ENCODE measurements at places on chromosomes 1 and 21.

DNA sequence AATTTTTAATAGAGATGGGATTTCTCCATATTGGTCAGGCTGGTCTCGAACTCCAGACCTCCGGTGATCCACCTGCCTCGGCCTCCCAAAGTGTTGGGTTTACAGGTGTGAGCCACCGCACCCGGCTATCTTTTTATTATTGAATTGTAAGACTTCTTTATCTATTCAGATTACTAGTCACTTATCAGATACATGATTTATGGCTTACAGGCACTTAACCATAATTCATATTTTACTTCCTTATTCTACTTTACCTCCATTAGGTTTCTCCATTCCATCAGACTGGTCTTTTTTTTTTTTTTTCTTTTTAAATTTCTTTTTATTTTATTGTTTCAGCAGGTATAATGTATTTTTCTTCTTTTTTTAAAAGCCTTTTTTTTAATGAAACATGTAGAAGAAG is 4.4 kb downstream of the TMEM183A start:
- DNase-seq, result no peak

DNA sequence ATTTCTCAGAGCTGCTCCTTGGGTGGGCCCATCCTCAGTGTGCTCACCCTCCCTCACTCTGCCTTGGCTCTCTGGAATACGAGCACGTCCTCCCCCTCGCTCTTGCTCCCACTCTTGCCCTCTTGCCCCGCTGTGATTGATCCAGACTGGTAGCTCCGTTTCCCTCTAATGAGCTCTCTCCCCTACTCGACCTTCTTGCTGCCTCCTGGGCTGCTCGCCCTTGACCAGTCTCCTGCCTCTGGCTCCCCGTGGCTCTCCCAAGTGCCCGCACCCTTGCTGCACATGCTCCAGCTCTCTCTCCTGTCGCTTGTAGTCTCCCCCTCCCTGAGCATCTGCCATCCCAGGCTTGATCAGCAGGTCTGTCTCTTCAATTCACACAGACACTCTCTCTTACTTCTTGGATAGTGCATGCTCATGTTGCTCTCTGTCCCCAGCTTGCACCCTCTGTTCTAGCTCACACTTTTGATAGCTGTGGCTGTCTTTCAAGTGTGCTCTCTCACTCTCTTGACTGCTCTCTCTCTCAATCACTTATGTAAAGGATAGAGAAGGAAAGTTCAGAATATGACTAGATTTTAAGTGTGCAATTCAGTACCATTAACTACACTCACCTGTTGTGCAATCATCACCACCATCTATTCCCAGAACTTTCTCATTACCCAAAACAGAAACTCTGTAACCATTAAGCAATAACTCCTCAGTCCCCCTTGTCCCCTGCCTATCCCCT is 51.1 kb downstream of the PHC2 start:
- DNase-seq, result no peak

DNA sequence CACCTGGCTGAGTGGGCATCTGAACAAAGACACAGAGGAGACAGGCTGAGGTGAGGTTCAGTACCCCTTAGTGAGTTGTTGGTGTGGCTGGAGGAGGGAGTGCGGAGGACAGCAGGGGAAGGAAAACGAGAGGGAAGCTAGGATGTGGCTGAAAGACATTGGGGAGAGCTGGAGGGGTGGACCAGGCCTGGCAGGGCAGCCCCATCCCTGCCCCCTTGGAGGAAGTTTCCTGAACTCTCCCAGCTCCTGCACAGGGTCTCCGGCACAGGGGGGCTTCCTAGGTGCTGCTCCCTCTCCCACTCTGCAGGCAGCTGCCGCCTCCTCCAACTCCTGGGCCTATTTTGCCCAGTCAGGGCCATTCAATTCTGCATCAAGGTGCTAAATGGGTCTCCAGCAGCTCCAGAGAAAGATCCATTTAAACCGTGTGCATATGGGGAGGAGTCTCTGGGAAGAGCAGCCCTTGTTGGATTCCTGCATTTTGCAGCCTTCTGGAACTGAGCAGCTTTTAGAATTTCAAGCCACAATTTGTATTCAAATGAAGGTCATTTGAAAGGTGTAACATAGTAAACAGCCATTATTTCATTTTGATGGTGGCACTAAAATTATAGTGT is 193.9 kb downstream of the CAMTA1 start:
- DNase-seq, result no peak

DNA sequence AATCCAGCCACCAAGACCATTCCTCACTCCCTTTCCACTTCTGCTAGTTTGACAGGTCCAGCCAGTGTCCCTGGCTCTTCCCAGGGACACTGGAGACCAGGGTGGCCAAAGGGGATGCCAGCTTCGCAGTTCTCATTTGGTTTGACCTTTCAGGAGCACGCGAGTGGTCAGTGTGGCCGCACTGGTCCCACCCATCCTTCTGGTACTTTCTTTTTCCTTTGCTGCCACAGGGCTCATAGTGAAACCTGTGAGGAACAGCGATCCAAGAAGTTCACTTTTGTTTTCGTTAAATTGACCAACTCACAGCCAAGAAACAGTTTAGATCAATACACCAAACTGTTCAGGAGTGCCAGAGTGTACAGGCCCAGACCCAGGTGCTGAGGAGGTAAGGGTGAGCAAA is 14.4 kb upstream of the EVA1B start:
- DNase-seq, result no peak

DNA sequence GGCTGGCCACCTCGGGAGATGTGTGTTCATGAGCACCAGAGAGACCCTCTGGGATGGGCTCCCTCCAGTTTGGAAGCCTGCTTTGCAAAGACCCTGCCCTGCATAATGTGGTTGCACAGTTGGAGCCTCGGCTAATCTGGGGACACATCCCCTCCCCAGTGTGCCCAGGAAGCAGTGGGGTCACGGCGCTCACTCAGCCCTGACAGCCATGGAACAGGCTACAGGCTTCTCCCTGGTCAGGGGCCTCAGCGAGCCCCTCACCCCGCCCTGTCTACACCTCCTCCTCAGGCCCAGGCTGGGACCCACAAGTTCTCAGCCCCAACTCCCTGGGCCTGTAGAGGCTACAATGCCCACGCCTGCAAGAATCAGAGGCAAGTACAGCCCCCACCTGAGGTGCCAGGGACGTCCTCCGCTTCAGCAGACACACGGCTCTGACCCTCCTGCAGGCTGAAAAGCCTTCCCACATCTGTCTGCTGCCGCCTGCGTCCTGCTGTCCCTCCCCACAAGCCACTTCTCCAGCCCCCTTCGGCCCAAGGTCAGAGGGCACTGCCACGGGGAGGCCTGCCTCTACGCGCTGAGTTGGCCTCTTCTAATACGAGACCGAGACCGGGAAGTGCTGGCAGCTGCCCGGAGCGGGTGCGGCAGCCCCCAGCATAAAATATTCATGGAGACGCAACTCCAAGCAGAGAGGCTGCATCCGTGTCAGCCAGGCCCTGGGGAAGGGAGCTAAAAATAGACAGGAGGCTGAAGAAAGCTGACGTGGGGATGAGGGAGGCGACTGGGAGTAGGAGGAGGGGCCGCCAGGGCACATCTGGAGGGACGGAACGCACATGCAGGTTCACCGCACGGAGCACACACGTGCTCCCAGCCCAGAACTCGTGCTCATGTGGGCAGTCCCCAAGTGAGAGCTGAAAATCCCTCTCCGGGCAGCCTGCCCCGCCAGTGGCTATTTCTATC is 15.2 kb upstream of the GPR153 start:
- no peak for DNase-seq

DNA sequence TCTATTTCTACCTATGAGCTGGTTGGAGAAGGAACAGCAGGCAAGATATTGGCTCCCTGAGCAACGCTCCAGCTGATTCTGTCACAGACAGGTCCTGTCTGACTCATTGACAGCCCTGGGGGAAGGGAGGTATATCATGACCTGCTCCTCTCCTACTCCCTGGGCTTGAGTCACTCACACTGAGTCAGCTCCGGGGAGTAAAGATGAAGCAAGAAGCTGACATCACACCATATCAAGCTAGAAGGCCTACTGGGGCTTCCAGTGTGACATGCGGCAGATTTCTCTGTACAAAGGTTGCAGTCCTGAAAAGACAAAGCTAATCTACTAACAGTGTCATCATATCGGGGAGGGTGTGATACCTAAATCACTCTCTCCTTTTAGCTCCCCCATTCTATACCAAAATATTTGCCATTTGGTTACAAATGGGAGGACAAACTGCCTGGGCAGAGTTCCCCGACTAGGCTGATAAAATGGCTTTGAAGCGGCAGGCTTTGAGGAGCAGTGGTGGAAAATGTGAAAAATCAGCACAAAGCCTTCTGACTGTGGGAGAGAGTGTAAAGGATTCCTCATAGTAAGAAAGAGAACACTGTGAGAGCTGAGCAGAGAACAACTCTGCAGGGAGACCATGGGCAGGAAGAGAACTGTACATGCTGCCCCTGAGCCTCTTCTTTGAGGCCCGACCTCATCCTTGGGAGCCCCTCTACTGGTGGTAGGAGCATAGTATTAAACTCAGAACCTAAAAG is 15.5 kb downstream of the PI4KB start:
- DNase-seq, result peak; percentile 89

- no peak for DNase-seq
Observed at GRCh38 chr1:178160736-178161475, 67.0 kb downstream of the RASAL2 start.

DNA sequence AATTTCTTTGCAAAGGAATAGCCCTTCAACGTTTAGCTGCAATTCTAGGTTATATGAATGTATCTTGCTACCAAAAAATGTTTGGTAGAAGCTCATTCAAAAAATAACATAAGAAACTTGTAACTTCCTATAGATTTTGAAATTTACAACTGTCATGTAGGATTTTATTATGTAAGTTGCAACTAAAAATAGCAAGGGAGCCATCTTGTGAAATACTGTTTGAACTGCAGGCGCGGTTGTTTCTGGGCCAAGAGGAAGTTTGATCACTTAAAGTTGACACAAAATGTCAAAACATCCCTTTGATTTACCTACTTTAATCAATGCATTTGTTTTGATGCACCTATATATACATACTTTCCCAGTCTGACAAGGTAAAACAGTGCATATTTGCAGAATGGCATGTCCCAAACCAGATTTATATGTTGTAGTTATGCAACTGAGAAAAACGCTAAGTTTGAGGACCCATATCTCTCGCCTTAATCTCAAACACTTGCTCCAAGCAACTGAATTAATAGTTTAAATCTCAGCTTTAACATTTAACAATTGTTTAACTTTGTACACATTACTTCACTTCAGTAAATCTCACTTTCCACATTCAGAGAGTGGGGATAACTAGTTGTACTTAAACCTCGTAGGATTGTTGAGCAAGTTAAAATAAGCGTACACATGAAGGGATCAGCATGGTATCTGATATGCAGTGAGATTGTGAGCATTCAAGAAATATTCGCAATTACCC is 63.9 kb downstream of the KCNK2 start:
- no peak for DNase-seq

- no peak for DNase-seq
Observed at GRCh38 chr1:207073906-207074820, 14.5 kb upstream of the C4BPB start.

DNA sequence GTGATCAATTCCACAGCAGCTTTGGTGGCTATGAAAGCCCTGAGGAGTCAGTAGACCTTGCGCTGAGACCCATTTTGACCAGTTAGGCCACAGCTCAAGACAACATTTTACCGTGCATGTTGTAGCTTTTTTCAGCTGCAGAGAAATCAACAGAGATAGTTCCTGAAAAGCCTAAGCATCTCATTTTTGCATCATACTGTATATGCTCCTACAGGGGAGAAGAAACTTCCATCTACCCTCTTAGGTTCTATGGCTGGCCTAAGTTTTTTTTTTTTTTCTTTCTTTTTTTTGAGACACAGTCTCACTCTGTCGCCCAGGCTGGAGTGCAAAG is 24.8 kb upstream of the EYA3 start:
- no peak for DNase-seq

GRCh38 chr1:76786222-76786621 is 81.1 kb upstream of the ST6GALNAC5 start:
- no peak for DNase-seq

- DNase-seq, result no peak
Observed at GRCh38 chr1:34578306-34578705, 176.5 kb upstream of the GJB5 start.

DNA sequence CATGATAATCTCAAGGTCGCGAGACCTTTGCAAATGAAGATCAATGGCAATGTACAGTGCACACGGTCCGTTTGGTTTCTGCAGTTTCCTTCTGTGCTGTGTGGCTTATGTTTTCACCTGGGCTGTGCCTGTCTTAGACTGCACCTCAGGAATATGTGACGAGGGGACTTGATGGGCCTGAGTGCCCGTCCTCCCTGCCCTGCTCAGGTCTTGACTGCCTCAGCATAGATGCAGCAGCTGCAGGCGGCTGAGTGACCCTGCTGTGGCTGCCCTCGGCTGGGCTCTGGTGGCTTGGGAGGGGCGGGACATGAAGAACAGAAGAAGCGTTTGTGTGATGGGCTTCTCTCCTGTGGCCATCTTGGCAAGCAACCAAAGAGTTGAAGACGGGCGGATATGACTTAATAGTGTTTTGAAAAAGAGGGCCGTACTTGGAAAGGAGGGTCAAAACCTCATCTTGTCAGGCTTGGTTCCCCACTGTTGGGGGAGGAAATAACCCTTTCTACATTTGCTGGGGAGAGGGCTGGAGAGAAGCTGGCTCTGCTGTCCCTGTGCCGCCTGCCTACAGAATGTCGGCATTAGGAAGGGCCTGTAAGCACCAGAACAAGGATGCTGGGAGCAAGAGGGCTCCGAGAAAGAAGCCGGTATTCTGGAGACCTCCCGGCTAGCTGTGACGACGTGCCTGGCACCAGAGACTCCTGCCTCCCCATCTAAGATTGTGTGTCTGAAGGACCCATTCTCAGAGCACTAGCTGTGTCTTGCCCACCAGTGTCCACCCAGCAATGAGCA is 7.1 kb downstream of the MYBPHL start:
- no peak for DNase-seq

GRCh38 chr1:57748719-57749118 is 324.9 kb upstream of the DAB1 start:
- no peak for DNase-seq

DNA sequence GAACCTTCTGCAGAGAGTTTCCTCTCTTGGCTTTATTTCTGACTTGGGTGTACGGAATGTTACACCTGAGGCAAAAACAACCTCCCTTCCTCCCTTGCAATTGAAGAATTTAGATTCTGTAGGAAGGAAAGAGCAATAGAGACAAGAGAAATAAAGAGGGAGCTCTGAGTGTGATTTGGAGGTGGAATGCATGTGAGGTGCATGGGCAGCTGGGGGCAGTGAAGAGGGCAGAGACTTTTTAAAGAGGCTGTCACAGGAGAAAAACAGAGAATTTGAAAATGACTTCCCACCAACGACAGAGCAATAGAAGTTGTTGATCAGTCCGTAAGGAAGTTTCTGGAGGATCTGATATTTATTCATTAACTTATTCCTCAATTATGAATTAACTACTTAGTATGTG is 172.0 kb upstream of the B3GALT2 start:
- DNase-seq, result no peak

- no peak for DNase-seq
Observed at GRCh38 chr21:31552826-31553225, 106.7 kb upstream of the SOD1 start.

GRCh38 chr1:189607477-189608096 is 870.1 kb downstream of the BRINP3 start:
- DNase-seq, result no peak

DNA sequence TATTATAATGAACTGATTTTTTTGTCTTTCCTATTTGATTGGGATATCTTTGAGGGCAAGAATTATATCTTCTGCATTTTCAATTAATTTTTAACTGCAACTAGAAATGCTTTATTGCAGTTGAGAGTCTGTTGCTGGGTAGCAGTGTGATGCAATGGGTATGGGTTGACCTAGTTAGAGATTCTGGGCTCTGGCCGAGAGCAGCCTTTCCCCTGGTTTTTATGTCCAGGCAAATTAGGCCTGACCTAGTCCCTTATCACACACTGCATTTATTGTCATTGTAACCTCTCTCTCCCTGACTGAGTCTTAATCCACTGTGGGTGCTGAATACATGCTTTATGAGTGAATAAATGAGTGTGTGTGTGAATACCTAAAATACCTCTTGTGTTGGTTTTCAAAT is 206.4 kb upstream of the PTGFR start:
- DNase-seq, result no peak

Measured in CD4-positive, alpha-beta T cell treated with Interleukin-4 for 4 hours (primary cell).